Activated CD4-positive, CD25-positive, alpha-beta regulatory T cell (primary cell): ENCODE measurements at places on chromosomes 3 and 15.

DNA sequence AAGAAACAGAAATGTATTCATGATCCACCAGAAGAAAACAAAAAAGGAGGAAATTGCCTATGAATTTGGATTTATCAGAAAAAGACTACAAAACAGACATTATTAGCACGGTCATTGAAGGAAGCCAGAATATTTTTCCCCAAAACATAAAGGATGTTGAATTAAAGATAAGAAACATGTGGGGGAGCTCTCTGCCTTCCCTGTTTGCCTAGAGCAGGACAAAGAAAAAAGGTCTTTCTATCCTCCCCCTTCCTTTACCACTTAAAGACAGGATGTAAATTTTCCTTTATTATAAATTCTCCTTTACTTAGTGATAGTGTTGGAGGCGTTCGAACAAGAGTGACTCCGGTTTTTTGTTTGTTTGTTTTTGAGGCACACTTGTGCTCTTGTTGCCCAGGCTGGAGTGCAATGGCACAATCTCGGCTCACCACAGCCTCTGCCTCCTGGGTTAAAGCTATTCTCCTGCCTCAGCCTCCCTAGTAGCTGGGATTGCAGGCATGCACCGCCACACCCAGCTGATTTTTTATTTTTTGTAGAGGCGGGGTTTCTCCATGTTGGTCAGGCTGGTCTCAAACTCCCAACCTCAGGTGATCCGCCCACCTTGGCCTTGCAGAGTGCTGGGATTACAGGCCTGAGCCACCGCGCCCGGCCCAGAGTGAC is 14.9 kb upstream of the RPN1 start:
- no peak for DNase-seq

DNA sequence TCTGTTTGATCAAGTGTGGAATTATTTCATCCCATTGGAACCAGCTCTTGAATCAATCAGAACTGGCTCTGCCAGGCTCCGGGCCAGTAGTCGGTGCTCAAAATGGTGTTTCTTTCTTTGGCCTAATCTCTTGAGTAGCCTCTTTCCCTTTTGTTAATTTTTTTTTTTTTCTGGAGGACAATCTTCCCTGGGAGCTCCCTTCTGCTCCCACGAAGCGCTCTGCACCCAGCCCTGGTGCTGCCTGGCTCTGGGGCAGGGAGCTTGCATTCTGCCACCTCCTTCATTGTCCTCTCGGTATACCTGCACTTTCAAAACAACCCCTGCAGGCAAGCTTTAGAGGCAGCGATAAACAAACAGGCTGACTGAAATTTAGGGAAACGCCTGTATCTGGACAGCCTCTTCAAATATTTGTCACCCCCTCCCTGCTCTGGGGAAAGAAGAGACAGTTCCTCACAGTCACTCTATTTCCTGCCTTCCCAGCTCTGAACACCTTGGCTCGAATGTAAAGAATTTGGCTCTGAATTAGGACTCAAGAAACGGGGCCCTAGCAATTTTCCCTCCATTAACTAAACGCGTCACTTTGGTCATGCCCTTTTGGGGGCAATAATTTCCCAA is 1.1 kb upstream of the THSD4 start:
- no peak for DNase-seq

- no peak for DNase-seq
Observed at GRCh38 chr3:27677565-27677964, 44.6 kb downstream of the EOMES start.

DNA sequence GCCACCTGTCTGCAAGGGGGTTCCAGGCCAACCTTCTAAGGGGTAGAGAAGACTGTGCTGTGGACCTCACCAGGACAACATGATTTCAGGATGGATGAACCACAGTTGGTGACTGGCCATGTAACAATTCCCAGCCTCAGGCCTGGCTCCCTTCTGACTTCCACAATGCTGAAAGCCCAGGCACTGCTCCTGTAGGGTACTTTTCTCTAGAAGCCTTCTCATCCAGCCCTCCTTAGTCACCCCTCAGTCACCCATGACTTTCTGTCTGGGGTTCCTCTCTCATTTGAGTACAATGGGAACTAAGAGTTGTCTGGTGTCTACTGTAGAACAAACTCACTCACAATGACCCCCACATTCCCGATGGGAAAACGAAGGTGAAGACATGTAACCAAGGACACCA is 8.6 kb downstream of the ALS2CL start:
- DNase-seq: no peak

- DNase-seq: no peak
Observed at GRCh38 chr3:150721285-150722130, 17.8 kb upstream of the ERICH6 start.

- no peak for DNase-seq
Observed at GRCh38 chr3:54965746-54966145, 37.9 kb upstream of the LRTM1 start.

GRCh38 chr3:183239046-183239445 is 14.0 kb upstream of the B3GNT5 start:
- no peak for DNase-seq

- no peak for DNase-seq
Observed at GRCh38 chr15:98791046-98791701, 142.8 kb downstream of the IGF1R start.

GRCh38 chr15:46460431-46461094 is 825.7 kb downstream of the SQOR start:
- no peak for DNase-seq

DNA sequence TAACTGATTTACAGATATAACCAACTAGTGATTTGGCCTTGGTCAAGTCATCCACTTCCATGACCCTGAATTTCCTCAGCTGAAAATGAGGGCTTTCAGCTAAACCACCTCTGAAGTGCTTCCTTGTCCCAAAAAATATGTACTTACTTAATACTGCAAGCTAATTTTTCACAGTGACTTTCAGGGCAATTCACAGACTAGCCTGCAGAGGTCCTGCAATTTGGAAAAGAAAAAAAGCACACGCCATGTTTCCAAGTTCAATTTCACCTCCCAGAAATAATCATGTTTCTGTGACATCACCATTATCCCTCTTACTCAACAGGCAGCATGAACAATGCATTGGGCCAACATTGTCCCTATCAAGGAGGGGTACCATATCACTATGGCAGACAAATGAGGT is 218.2 kb downstream of the SHOX2 start:
- DNase-seq: no peak

DNA sequence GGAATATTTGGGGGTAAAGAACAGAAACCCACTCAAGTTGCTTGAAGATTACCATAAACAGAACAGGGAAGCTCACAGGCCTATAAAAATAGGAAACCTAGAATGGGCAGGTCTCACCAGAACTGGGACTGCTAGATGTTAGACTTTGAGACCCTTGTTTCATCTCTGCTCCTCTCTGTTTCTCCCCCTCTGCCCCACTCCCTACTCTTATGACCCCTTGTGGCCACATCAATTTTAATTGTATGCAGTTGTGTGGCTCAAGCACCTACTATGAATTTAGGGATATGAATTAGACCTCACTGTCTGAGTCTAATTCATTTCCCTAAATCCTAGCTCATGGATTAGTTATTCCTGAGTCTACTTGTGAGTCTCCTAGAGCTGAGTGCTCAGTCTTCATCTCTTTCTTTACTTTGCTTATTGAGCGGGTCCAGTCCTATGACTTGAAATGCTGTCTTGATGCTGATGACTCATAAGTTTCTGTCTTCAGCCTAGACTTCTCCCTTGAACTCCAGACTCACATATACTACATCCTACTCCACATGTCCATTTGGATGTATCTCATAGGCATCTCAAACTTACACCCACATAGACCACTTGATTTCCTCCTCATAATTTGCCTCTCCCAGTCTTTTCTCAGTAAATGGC is 78.7 kb downstream of the ITPR1 start:
- no peak for DNase-seq

GRCh38 chr15:69303337-69304181 is 4.8 kb downstream of the PAQR5 start:
- no peak for DNase-seq

- DNase-seq: no peak
Observed at GRCh38 chr15:99076555-99077308, 28.1 kb upstream of the SYNM start.

DNA sequence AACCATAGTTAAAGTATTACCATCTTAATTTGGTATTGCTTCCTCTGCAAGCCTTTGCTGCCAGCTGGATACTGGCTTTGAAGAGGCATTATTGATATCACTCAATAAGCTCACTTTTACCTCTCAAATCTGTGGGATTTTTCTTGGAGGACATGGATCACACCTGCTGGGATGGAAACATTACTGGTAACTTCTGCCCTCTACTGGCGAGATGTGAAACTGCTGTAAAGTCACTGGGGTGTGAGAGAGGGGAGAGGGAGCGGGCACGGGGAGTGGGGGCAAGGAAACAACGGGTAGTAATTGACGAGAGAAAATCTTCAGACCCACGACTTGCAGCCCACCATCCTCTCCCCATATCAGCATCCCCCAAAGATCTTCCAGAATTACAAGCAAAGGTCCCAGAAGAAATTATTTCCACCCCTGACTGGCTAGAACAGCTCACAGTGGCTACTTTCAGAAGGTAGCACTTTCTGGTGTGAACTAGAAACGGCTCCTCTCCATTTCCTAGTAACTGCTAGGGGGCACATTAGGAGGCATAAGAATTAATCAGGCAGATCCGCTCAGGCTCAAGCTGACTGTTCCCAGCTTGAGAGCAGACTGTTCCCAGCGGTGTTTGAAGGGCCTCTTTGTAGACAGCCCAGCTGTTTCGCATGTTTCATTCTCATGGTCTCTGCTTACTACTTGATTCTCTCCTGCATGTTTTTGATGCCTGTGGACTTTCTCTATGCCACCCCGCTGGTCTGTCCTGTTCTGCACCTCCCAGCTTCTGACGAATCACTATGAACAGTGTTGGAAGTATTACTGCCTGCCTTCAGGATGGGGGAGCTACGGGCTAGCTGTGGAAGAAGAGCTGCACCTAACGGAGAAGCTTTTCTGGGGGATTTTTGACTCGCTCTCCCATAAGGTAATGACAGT is 230.4 kb upstream of the CHRM5 start:
- no peak for DNase-seq

GRCh38 chr3:132964266-132964665 is 73.9 kb upstream of the TMEM108 start:
- DNase-seq: no peak

DNA sequence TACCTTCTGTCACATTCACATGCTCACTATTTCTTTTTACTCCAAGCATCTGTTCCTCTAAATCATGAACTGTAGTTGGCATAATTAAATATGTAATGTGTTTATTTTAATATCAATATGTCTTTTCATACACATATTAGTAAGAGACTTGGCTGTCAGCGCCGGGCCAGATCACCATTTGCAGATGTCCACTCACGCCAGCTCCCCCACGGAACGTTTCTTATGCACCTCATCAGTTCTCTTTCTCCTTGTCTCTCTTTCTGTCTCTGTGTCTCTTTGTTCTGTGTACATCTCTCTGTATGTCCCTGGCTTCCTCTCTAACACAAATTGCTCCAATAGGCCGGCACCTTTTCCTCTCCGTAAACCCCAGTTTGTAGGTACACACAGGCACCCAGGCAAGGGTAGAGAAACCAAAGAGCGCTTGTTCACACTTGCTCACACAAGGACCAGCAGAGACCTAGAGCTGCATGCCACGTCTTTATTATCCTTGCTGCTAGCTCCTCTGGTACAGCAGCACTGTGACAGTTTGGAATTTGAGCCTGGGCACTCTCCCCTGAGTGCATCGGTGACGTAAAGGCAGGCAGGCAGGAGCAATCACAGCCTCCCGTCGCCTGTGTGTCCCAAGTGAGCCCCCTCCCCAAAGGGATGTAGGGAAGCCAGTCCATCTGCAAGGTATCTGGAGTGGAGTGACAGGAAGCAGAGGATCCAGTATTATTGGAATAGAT is 40.4 kb downstream of the CACNA1D start:
- DNase-seq: no peak

DNA sequence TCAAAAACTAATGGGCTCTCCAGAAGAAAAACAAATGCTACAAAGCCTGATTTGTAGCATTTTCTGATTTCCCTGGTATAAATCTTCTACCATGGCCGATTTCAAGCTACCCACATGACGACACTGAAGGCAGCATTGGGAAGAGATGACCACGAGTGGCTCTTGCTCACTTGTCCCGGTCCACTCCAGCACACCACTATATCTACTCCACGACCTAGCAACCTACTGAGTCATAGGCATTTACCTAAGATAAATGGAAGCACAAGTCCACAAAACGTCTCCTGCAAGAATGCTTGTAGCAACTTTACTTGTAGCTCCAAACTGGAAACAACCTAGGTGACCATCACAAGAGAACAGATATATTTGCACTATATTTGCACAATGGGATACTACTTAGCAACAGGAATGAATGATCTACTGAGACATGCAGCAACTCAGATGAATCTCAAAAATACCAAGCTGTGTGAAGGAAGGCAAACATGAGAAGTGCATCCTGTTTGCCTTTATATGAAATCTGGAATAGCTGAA is 60.8 kb upstream of the HES1 start:
- no peak for DNase-seq
